Daoy (cell line): ENCODE measurements at places on chromosomes 13 and 19. TPM values are rescaled to one million over a fixed set of nuclear protein-coding genes. Genes with fewer than 3 reads are reported as not detected.

TIMM29 gene
- 67.1 and 80.6 TPM in 2 replicates for total RNA-seq

C19orf85 gene
- total RNA-seq, result not detected in 2 replicates

PLIN4 gene
- 0.57 and 0.69 TPM in 2 replicates for total RNA-seq

ZNF439 gene
- 2.9 and 4.8 TPM in 2 replicates for total RNA-seq

CEACAM21 gene
- 0.12 TPM in 1 of 2 replicates, not detected in the other for total RNA-seq

ATP8B3 gene
- 1.8 TPM in 1 of 2 replicates, not detected in the other for total RNA-seq

CEACAM20 gene
- not detected in 2 replicates for total RNA-seq

MUC16 gene
- total RNA-seq, result not detected in 2 replicates

OR1M1 gene
- not detected in 2 replicates for total RNA-seq

SOX1 gene
- 0.18 and 0.57 TPM in 2 replicates for total RNA-seq

SLAIN1 gene
- 6.7 and 7.2 TPM in 2 replicates for total RNA-seq

SLC25A41 gene
- total RNA-seq, result not detected in 2 replicates

SHANK1 gene
- 0.17 and 2.4 TPM in 2 replicates for total RNA-seq

OR10H1 gene
- not detected in 2 replicates for total RNA-seq

ZNF536 gene
- total RNA-seq, result 10.2 and 11.2 TPM in 2 replicates

CCL25 gene
- not detected in 2 replicates for total RNA-seq

CGB2 gene
- total RNA-seq, result 2.2 TPM in 1 of 2 replicates, not detected in the other

USPL1 gene
- total RNA-seq, result 17.5 and 23.5 TPM in 2 replicates

ONECUT3 gene
- not detected in 2 replicates for total RNA-seq

DNAJB1 gene
- total RNA-seq, result 87.0 and 98.1 TPM in 2 replicates

CASP14 gene
- not detected in 2 replicates for total RNA-seq

DAND5 gene
- not detected in 2 replicates for total RNA-seq

CTU1 gene
- 19.5 and 32.4 TPM in 2 replicates for total RNA-seq

NALCN gene
- total RNA-seq, result 0.27 TPM in 1 of 2 replicates, not detected in the other

THSD1 gene
- 2.7 and 4.0 TPM in 2 replicates for total RNA-seq

BBC3 gene
- 0.86 and 2.2 TPM in 2 replicates for total RNA-seq

CAPN12 gene
- not detected in 2 replicates for total RNA-seq

UCHL3 gene
- 101 and 123 TPM in 2 replicates for total RNA-seq

IFNL1 gene
- not detected in 2 replicates for total RNA-seq

LMTK3 gene
- under 0.01 TPM in 1 of 2 replicates, not detected in the other for total RNA-seq

SNAPC2 gene
- 33.4 and 33.7 TPM in 2 replicates for total RNA-seq

GJB2 gene
- 0.77 and 5.3 TPM in 2 replicates for total RNA-seq

PTH2 gene
- total RNA-seq, result not detected in 2 replicates

ZNF8 gene
- total RNA-seq, result 3.1 and 3.5 TPM in 2 replicates

ARHGEF1 gene
- 73.9 and 76.2 TPM in 2 replicates for total RNA-seq

ADGRE3 gene
- not detected in 2 replicates for total RNA-seq

CDX2 gene
- total RNA-seq, result not detected in 2 replicates

MCEMP1 gene
- total RNA-seq, result not detected in 2 replicates

PNPLA6 gene
- total RNA-seq, result 40.5 and 51.0 TPM in 2 replicates

SCEL gene
- 0.29 TPM in 1 of 2 replicates, not detected in the other for total RNA-seq

FOXO1 gene
- total RNA-seq, result 3.8 and 5.0 TPM in 2 replicates

CD79A gene
- not detected in 2 replicates for total RNA-seq

ZNF555 gene
- 3.4 and 4.3 TPM in 2 replicates for total RNA-seq
